ENCODE measurements at places on chromosomes 5 and 9.

DNA sequence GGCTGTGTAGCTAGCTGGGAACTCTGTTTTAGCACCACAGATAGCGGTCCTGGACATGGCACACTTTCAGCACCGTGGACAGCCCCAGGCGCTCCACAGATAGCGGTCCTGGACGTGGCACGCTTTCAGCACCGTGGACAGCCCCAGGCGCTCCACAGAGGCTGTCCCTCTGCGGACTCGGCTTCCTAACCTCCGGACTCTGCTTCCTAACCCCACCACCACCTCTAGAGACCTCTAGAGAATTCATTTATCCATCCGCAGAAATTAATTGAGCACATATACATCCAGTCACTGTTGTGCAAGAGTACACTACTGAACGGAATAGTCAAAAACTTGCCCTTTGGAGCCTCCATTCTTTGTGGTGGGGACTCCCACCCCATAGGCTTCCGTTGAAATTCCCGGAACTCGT is 27.4 kb downstream of the UNC5A start:
- peak; percentile 61 for DNase-seq

DNA sequence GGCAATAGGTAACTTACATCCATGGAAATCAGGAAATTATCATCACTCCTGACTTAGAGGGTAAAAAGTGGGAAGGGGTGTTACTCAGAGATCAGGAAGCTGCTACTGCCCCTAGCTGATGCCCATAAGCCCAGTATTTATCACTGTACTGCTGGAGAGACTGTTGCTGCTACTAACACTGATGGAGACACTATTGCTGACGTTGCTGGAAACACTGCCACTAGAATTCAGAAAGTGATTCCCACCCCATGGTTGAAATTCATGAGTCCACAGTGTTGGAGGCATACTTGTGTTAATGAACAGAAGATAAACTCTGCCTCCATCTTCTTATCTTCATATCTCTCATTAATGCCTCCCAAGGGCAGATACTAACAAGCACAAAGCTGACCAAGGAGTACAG is 97.6 kb downstream of the MTX3 start:
- no peak for DNase-seq

GRCh38 chr5:149576021-149576420 is 5.3 kb upstream of the ARHGEF37 start:
- DNase-seq: no peak

DNA sequence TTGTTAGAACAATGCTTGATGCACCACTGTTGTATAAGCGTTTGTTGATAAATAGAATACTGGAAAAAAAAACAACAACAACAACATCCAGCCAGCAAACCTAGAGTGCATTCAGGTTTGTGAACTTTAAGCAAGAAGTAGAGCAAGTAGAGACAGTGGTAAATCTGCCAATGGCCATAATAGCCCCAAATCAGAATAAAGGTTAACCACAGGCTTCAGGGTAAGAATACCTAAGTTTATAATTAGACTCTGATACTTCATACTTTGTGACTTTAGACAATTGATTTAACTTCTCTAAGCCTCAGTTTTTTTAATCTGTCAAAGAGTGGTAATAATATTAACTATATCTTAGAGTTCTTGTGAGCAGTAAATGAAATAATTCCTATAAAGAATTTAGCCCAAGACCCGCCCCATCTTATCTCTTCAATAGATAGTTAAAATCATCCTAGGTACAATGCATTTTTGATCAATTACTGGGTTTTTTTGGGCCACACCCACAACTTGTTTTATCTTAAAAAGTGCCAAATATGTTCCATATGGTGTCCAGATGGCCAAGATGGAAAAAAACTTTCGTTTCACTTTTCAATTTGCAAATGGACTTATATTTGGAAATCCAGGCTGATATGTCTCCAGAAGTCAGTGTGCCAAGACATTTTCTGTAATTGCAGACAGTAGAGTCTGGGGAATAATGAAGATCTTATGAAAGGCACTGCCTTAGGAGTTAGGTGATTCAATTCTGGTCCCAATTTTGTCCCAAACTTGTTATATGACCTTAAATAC is 24.5 kb upstream of the DPYSL3 start:
- DNase-seq: no peak

GRCh38 chr9:8838136-8838535 is 1038.6 kb upstream of the DMAC1 start:
- no peak for DNase-seq

All from stimulated activated CD4-positive, alpha-beta T cell treated with anti-CD3 and anti-CD28 coated beads, Interleukin-15, amount 100 ng/mL, for 1 hour (primary cell).